ENCODE measurements at places on chromosomes 13 and 19.

DNA sequence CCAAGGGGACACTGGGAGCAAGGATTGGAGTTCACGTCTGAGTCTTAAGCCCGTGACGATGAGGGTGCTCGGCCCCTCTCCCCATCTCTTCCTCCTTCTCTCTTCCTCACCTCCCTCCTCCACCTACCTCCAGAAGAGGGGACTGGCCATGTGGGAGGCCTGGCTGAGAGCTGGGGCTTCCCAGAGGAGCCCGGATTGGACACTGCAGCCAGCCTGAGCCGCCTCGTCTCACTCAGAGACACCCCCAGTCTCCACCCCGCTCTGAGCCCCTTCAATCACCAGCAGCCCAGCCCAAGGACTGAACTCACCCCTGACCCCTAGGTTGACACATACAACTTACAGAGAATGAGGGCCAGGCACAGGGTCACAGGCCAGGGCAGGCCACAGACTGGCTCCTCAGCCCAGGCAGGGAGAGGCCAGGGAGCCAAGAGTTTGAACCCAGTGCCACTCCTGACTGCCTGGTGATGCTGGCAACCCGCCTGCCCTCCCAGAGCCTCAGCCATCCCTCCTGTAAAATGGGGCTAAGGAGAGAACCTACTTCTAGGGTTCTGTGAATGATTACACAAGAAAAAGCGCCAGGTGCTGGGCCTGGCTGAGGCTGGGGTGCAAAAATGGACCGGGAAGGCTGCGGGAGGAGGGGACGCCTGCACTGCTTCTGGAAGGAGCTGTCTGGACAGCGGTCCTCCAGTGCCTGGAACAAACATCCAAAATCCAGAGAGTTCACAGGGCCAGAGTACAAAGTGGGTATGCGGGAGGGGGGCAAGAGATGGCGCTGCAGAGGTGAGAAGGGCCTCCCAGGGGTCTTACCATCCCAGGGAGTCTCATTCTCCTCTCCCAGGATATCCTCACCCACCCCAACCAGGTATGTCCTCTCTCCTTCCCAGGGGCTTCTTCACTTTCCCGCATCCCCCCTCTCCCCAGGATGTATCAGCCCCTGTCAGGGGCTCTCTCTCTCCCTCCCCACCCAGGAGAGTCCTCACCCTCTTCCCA is 1.1 kb downstream of the CD79A start:
- DNase-seq = no peak

- no peak for DNase-seq
Measured at GRCh38 chr13:77729502-77730221, 32.2 kb downstream of the SLAIN1 start.

DNA sequence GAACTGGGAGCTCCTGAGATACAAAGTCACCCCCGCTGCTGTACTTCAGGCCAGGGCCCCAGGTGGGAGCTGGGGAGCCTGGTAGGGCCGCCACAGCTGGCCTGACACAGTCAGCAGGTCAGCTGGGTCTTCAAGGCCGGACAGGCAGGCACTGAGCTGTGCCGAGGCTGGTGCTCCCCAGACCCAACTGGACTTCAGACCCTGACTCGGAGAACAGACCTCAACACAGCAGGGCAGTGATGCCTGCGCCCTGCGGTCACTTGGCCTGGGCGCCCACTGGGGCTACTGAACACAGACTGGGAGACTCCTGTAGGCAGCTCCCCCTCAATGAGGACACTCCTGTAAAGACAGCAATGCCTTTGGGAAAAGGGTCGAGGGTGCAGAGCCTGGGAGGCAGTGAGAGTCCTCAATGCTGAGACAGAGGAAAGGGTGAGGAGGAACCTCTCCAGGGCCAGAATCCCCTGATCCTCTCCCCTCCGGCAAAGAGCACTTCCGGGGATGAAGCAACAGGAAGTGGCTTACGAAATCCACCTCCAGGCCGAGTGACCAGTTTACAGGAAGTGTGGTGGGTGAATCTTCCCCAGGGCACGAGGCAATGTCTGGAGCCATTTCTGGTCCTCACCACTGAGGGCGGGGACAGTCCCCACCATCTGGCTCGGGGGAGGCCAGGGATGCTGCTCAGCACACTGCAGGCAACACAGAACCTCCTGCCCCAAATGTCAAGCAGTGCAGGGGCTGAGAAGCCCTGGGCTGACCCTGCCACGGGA is 40.8 kb upstream of the ISYNA1 start:
- peak; percentile 80 for DNase-seq

- no peak for DNase-seq
Measured at GRCh38 chr13:93309886-93310523, 83.4 kb downstream of the GPC6 start.

DNA sequence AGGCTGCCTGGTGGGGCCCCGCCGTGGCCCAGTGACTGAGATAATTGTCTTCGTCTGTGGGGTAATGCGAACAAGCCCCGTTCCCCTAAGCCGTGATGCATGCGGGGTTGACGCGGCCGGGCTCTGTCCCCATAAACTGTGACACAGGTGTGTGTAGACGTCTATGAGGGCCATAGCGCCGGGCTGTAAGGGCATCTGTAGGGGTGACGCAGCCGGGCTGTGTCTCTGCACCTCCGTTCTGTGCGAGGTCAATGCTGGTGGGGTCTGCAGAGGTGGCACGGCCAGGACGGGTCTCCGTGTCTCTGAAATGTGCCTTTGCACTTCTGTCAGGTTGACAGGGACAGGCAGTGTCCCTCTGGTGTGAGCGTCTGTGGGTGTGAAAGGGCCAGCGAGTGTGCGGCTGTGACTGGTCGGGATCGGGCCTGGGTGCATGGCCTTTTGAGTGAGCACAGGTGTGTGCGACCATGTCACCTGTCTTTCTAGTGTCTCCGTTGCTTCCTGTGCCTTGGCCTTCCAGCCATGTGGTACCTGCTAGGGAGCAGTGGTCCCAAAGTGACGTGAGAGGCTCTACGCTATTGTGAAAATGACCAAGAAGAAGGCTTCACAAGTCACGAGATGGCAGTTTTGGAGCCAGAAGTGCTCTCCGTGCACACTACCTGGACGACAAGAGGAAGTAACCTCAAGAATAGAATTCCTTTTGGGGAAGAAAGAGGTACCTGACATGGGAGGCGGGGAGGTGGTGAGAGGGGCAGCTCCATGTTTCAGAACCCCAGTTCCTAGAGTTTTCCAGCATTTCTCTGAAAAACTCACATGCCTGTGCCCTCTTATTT is 16.4 kb upstream of the ZNF331 start:
- DNase-seq = no peak

DNA sequence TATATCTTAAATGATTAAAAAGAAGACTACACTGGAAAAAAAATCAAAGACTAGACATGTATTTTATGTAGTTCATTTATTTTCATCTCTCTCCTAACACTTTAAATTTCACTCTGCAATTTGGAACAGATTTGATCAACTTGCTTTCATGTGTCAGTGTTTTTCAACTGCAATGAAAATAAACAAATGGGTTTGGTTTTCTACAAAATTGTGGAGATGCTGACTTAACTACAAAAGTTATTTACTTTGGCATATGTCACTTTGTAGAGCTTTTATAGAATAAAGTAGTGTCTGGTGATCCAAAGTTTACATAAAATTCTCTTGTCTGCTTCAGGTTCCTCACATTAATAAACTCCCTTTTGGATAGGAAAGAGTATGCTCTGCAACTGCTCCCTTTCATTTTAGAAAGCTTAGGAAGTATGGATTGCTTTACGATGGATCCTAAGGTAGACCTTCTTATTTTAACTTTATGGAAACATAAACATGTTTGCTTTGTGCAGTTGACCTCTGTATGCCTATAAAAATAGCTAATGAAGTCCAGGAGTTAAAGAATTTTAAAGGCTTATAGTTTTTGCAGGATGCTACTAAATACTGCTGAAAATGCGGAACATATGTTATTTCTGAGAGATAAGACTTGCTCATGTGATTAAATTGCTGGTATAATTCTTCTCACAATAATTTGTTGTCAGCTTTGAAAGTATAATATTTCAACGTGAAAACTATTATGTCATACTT is 815.9 kb downstream of the PCDH9 start:
- no peak for DNase-seq

- DNase-seq = no peak
Measured at GRCh38 chr19:48961051-48961649, 4.0 kb upstream of the FTL start.

DNA sequence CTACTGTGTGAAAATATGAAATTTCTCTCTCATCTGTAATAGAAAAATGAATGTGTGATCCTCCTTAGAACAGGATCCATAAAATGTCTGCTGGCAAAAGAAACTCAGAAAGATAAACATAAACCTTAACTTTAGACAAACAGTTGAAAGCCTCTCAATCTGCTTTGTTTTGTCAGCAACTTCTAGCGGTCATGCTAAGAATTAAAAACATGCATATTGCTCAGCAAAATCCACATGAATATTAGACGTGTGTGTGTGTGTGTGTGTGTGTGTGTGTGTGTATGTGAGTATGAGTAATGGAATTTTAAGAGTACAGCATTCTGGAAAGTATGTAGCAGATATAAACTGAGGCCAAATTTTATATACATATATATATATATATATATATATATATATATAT is 1779.2 kb upstream of the MIR17HG start:
- DNase-seq = no peak

- no peak for DNase-seq
Measured at GRCh38 chr13:48539550-48539949, 6.7 kb upstream of the RCBTB2 start.

GRCh38 chr13:40438022-40438680 is 228.3 kb downstream of the FOXO1 start:
- DNase-seq = no peak

- no peak for DNase-seq
Measured at GRCh38 chr13:96172066-96172465, 82.2 kb downstream of the HS6ST3 start.
